ENCODE measurements at places on chromosomes 4 and X.

DNA sequence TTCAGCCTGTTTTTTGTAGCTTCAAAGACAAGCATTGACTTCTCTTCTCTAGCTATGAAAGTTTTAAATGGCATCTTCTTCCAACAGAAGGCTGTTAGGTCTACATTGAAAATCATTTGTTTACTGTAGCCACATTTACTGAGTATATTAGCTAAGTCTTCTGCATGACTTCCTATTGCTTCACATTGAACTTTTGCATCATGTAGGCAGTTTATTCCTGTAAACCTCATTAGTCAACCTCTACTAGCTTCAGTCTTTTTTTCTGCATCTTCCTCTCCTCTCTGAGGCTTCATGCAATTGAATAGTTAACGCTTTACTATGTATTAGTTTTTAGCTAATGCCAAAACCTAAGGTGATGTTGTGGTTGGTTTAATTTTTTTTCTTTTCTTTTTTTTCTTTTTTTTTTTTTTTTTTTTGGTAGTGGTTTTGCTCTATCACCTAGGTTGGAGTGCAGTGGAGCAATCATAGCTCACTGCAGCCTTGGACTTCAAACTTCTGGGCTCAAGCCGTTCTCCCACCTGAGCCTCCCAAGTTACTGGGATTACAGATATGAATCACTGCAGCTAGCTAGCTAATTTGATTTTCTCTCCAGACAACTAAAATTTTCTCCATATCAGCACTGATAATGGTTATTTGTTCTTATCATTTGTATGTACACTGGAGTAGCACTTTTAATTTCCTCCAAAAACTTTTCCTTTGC lies 3.4 kb downstream of the UGT2A3 start:
- DNase-seq, result no peak

- DNase-seq, result no peak
These were observed 138.0 kb downstream of the RPA4 start for GRCh38 chrX:97021680-97022079.

DNA sequence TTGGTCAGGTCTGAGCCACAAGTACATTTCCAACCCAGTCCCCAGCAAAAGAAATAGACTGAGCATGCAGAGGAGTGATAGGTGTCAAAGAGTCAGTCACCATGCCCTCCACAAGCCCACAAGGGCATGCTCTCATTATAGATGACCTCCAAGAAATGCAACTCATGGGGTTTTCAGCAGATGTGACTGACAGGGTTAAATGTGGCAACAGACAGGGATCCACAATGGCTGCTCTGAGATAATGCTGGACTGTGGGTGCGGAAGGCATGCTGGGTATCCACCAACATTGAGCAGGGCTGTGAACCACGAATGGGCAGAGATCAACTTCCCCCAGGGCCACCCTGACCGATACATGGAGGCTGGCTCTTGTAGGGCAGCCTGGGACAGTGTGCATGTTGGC lies 115.8 kb downstream of the BCOR start:
- DNase-seq, result no peak

DNA sequence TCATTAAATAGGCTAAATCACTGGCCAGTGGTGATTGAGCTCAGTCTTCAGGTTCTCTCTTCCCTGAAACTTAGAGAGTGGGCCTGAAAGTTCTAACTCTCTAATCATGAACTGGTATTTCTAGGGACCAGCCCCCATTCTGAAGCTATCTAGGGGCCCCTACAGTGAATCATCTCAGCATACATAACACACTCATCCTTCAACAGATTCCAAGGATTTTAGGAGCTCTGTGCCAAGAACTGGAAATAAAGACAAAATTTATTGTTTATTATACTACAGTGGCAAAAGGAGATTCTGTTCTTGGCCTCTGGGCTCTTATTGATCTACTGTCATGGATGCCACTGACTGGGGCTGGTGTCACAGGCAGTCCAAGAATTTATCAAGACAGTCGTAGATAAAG lies 263.8 kb upstream of the IGFBP7 start:
- DNase-seq, result no peak

DNA sequence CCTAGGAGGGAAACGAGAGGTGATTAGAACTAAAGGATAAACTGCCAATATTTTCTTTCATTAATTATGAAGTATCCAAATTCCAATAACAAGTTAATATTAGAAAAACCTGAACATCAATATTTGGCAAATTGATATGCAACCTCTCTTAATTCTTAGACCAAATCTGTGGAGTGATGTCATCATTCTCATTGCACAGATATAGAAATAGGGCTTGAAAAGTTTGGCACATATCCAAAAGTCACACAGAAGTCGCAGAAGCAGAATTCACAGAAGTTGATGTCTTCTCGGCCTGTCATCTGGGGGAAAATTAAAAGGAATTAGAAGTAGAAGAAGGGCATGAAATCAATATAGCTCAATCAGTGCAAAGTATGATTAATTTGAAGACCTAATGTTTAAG lies 36.9 kb downstream of the ENPEP start:
- DNase-seq, result no peak

DNA sequence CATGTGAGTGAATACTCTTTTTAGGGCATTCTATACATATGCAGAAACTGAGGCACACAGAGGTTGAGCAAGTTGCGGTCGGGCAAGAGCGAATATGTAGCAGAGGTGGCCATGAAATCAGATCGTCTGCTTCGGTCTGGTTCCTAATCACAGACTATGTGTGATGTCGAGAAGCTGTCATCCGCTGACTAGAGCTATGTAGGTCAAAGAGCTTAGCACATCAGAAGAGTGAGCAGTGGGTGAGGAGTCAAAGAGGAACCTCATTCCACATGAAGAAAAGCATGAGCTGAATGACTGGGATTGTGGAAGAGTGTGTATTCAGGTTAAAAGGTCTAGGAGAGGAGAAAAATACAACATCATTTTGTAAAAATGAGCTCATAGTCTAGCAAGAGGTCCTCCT lies 19.0 kb downstream of the GAB3 start:
- no peak for DNase-seq

DNA sequence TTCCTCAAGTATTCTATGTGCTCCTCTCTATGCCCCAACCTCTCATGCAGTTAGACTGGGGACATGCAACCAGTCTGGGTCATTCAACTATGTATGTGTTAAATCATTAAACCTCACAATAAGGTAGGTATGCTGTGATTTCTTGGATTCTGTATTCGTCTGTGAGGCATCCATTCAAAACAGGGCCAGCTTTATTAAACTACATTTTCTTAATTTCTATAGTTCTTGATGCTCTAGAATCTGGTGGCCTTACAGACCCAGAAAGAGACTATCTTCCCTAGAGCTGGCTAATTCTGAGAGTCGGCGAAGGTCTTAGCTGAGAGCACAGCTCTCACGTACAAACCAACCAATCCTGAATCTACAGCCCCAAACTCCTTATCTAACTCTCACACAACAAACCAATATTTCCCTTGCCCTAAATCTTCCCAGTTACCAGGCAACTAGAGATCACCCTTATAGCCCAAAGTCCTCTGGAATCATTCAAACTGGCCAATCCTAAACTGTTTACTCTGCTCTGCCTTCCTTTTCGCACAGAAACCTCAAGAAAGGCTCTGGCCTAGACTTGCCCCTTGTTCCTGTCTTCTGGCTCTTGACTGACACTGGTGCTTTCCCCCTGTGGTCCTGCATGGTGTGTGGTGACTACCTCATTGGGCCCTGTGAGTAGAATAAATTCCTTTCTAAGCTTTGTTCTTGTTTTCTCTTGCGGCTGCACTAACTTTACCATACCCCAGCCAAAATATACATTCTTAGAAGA lies 203.5 kb upstream of the TET2 start:
- DNase-seq, result no peak

GRCh38 chr4:110792036-110792435 lies 169.2 kb upstream of the PITX2 start:
- no peak for DNase-seq

- no peak for DNase-seq
These were observed 380.3 kb upstream of the LCORL start for GRCh38 chr4:18401868-18402267.

- DNase-seq, result no peak
These were observed 1852.2 kb upstream of the IGFBP7 start for GRCh38 chr4:58962424-58962823.

- DNase-seq, result no peak
These were observed 19.2 kb downstream of the PNMA6E start for GRCh38 chrX:153381684-153382532.

- DNase-seq, result no peak
These were observed 29.4 kb downstream of the TRPC5 start for GRCh38 chrX:112053169-112053568.

DNA sequence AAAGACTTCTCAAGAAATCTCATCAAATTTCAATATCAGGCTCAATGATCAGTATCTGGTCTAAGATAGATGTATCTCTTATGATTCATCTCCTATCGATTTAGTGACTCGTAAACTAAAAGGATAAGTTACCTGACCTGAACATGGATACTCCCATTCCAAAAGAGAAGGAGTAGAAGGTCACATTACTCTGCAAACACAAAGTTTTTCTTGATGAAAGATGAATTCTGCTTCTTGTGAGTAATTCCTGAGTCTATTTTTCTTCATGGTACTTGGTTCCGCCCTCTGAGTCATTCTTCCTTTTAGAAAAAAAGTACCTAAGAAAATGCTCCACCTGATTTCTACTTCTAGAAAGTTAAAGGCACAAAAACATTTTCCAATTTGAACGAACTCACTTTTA lies 223.1 kb upstream of the SLIT2 start:
- DNase-seq, result no peak

GRCh38 chr4:149511558-149512298 lies 303.9 kb downstream of the IQCM start:
- DNase-seq, result no peak

Data from stimulated activated CD4-positive, alpha-beta T cell treated with anti-CD3 and anti-CD28 coated beads, TNF-alpha, amount 100 ng/mL, for 1 hour (primary cell).